ENCODE measurements at places on chromosomes 7 and 10.

DNA sequence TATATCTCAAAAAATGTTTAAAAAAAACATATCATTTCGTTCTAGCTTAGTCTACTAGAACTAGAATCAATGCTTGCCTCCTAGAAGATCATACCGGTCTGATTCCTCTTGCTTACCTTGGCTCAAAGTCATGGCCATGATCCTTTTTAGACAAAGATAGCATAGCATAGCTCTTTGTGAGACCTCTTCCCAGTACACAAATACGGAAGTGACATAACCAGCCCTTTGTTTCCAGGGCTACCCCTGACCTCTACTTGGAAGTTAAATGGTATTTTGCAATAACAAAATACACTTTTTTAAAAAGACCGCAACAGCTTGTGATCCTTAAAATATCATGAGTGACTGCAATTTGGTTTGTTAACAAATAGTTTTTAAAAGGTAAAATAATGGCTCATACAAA lies 130.7 kb upstream of the NOBOX start:
- DNase-seq, result no peak

- no peak for DNase-seq
These were observed 170.4 kb downstream of the ZNF438 start for GRCh38 chr10:30861221-30861620.

- no peak for DNase-seq
These were observed 175.8 kb downstream of the VTI1A start for GRCh38 chr10:112622786-112623185.

DNA sequence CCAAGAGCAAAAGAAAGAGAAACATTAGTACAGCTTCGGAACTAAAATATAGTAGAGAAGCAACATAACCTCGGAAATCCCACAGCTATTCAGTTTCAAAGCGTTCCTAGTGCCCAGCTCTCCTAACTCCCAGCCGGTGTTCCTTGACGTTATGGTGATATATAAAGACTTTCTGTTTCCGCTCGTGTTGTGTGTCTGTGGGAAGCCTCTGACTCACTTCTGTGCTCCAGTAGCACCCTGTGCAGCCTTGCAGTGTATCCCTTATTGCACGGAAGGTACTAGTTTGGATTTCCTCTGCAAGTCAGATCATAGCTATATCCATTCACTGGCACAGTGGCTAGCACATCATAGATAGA lies 535 bp downstream of the ASAH2B start:
- DNase-seq, result peak; percentile 10

GRCh38 chr10:108691126-108691525 lies 1232.2 kb downstream of the XPNPEP1 start:
- no peak for DNase-seq

- DNase-seq, result no peak
These were observed 87.9 kb downstream of the PAXIP1 start for GRCh38 chr7:154914996-154915380.

- no peak for DNase-seq
These were observed 563.9 kb upstream of the ADARB2 start for GRCh38 chr10:2301227-2301626.

DNA sequence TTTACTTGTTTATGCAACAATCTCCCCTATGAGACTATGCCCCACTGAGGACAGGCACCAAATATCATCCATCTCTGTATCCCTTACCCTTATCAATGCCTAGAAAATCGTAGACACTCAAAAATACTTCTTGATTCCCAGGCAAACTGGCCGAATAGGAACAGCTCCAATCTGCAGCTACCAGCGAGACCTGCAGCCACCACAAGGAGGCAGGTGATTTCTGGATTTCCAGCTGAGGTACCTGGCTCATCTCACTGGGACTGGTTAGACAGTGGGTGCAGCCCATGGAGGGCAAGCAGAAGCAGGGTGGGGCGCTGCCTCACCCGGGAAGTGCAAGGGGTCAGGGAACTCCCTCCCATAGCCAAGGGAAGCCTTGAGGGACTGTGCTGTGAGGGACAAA lies 10.8 kb upstream of the PPP1R3C start:
- DNase-seq, result no peak

DNA sequence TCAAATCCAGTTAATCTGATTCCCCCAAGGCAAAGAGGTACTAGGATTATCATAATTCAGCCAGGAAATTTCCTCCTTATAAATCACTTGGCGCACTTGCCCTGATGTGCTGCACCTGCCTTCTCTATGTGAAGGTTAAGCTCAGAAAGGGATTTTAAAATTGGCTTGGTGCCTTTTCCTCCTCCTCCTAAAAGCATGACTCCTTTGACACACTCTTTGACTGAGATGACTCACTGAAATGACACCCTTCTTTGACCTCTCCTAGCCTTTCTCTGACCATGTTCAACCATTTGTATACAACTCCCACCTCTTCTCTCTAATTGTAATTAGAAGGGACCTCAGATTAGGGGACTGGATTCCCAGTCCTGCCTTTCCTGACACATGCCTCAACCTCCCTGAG lies 46.5 kb downstream of the ABLIM1 start:
- no peak for DNase-seq

GRCh38 chr7:128366300-128366699 lies 4.8 kb upstream of the PRRT4 start:
- no peak for DNase-seq

DNA sequence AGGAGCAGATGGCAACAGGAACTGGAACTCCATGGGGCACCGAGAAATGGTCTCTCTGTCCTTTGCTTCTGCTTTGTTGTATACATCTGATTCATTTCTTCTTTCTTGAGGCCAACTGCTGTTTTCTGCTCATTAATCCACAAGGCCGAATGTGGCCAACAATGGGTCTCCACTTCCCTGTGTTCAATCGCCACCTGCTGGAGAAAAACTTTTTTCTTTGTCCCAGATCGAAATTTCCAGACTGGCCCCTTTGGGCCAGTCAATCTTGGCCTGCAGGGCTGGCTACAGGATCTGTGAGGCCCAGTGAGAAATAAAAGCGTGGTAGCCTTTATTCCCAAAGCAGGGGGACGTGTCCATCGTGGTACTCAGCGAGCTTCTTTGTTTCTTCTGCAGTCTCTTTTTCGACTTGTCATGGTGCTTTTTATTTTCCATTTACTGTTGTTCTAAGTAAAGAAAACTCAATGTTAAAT lies 58.8 kb downstream of the PARP12 start:
- DNase-seq, result peak; percentile 52

DNA sequence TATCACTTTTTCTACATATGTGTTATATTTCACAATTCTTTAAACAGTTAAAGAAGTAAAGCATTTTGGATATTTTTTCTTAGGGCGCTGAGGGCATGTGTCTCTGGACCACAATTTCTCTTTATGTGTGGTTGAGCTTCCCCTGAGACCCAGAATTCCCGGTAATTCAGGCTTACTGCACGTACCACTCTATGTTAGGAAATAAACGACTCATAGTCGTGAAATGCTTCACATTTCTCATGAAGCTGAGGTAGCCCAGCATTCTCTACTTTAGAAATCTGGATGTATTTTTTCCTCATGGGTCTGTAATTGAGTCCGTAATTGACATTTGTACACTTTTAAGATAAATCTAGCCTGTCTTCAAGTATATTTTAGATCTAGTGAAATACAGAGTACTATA lies 170.6 kb downstream of the FZD1 start:
- no peak for DNase-seq

GRCh38 chr7:114900127-114900526 lies 21.8 kb upstream of the MDFIC start:
- no peak for DNase-seq

DNA sequence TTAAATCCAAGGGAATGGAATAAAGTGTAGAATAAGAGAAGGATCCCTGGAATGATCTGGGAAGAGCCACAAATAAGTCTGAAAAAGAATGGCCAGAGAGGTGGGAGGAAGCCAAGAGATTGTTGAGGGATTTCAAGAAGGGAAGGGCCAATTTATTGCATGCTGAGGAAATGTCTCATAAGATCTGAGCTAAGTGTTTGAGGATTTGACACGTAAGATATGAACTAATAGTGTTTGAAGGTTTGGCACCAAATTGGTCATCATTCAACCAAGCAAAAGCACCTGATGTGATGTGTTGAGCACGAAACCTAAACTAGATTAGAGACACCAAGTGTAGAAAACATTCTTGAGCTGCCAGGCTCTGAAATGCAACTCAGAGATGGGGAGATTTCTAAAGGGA lies 97.9 kb downstream of the TSPAN12 start:
- DNase-seq, result no peak

DNA sequence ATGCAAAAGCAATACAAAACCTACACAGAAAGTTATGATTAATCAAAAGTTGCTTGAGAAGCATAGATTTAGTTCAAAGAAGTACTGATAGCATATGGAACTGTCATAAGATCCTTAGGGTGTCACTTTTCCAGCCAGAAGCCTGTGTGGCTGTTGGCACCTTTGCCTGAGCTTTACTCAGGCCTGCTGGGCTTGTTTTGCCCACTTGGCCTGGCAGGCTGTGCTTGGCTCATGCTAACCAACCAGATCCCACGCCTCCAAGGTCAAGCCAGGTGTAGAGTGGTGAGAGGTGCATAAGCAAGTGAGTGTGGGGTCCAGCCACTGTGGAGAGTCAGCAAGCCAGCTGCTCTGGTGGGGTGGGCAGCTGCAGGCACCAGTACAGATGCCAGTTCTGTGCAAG lies 12.0 kb upstream of the LIPA start:
- DNase-seq, result no peak

GRCh38 chr10:129278686-129279085 lies 188.4 kb upstream of the MGMT start:
- DNase-seq, result no peak

GRCh38 chr7:134645478-134645877 lies 1.2 kb upstream of the BPGM start:
- no peak for DNase-seq

GRCh38 chr10:63456437-63457210 lies 9.2 kb downstream of the JMJD1C start:
- no peak for DNase-seq

- DNase-seq, result no peak
These were observed 236.8 kb downstream of the RNLS start for GRCh38 chr10:88346144-88346977.

GRCh38 chr7:133539016-133539415 lies 286.1 kb downstream of the EXOC4 start:
- DNase-seq, result no peak

DNA sequence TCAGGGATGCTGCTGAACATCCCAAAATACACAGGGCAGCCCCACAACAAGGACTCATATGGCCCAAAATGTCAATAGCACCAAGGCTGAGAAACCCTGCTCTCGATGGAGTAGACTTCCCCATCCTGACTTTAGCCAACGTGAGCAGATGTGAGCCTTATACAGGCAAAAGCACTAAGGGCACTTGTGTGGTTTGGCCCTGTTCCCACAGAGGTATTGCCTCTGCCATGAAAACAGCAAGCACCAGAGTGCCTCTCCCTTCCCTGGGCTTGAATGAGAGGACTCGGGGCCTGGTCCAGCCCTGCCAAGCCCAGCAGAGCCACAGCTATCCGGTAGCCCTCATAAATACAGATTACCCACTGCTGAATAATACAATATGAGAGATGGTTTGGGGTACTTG lies 47.5 kb downstream of the ACSM6 start:
- DNase-seq, result no peak

GRCh38 chr10:100043344-100043743 lies 33.6 kb upstream of the DNMBP start:
- no peak for DNase-seq

GRCh38 chr10:6918305-6918704 lies 338.2 kb upstream of the PRKCQ start:
- DNase-seq, result peak; percentile 75

- DNase-seq, result no peak
These were observed 1211.3 kb downstream of the REEP3 start for GRCh38 chr10:64732372-64732957.

GRCh38 chr10:97780841-97781617 lies 9.2 kb upstream of the SFRP5 start:
- no peak for DNase-seq

Measured in CD4-positive, alpha-beta T cell treated with Interleukin-1 beta for 1 hour (primary cell).